ENCODE measurements at places on chromosomes 3 and 15. TPM values are rescaled to one million over a fixed set of nuclear protein-coding genes. Genes with fewer than 3 reads are reported as not detected.

SERINC4 gene
- polyA plus RNA-seq: not detected

RAD51 gene
- polyA plus RNA-seq: 4.9 TPM

ZMAT3 gene
- 17.9 TPM for polyA plus RNA-seq

GHSR gene
- not detected for polyA plus RNA-seq

PLS1 gene
- polyA plus RNA-seq: 13.0 TPM

MFSD1 gene
- polyA plus RNA-seq: 58.6 TPM

Data from hepatocyte (in vitro differentiated cells).